ENCODE measurements at places on chromosomes 6 and 20.

DNA sequence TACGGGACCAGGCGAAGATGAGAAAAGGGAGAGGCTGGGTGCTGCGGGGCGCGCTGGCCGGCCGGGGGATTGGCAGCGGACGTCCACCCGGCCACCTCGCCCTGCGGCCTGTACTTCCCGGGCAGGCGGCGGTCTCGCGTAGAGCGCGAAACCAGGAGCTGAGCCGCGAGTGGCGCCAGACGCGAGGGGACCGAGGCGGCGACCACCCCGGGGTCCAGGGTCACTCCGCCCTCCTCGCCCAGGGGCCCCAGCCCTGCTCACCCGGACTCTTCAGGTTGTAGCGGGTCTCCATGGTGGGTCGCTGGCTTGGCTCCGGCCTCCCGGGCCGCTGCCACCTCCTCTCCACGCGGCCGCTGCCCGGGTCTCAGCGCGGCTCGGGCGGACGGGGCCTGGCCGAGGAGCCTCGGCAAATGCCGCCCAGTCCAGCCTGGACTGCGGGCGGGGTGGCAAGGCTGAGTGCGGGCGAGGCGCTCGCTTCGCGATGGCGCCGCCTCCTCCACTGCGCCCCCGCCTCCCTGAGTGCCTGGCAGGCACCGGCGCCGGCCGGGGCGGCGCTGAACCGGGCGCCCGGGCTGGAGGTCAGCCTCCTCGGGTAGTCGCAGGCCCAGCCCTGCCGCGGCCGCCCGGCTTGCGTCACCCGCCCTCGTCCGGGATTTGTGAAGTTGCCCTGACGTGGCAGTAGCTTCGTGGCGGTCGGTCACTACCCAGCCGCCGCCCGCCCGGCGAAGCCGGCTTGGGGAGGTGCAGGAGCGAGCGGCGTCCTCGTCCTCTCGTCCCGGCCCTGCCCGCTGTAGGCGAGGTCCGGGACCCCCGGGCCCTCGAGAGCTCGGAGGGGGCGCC lies at the start of gene UBE2J1:
UBE2J1 (minus strand) TSS at position 445 of the 840 bp plus-strand sequence; CDS start at position 292, 153 bp downstream.
- DNase-seq = peak; percentile 74

- no peak for DNase-seq
These were observed 120.2 kb upstream of the RNF24 start for GRCh38 chr20:4135385-4136077.

- no peak for DNase-seq
These were observed 532.3 kb downstream of the MAFB start for GRCh38 chr20:40156600-40157317.

GRCh38 chr20:34622821-34623451 lies 54.0 kb downstream of the PIGU start:
- no peak for DNase-seq

GRCh38 chr6:144104898-144105487 lies 9.6 kb upstream of the SF3B5 start:
- DNase-seq = no peak

GRCh38 chr6:137282254-137282653 lies 63.1 kb upstream of the IFNGR1 start:
- DNase-seq = no peak

DNA sequence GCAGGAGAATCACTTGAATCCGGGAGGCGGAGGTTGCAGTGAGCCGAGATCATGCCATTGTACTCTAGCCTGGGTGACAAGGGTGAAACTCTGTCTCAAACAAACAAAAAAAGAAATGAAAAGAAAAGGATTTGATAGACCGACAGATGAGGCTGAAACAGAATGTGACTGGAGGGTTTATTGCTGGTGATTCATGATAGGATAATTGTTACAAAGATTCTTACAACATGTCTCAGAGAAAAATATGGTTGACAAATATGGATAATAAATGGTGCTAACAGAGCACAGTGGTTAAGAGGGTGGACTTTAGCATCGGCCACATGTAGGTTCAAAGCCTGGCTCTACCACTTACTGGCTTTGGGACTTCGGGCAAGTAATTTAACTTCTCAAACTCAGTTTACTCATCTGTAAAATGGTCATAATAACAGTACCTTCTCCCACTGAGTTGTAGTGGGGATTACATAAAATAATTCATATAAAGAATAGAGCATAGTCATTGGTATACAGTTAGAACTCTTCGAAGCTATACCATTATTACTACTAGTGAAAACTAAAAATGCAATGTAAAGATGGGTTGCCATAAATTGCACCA lies 131.9 kb downstream of the MAP3K7 start:
- DNase-seq = no peak

- no peak for DNase-seq
These were observed 280.2 kb upstream of the FOXQ1 start for GRCh38 chr6:1031720-1032119.

- DNase-seq = no peak
These were observed 535 bp upstream of the ABCF1 start for GRCh38 chr6:30570740-30571074.

- DNase-seq = no peak
These were observed 767.8 kb downstream of the TFAP2A start for GRCh38 chr6:9647071-9647445.

DNA sequence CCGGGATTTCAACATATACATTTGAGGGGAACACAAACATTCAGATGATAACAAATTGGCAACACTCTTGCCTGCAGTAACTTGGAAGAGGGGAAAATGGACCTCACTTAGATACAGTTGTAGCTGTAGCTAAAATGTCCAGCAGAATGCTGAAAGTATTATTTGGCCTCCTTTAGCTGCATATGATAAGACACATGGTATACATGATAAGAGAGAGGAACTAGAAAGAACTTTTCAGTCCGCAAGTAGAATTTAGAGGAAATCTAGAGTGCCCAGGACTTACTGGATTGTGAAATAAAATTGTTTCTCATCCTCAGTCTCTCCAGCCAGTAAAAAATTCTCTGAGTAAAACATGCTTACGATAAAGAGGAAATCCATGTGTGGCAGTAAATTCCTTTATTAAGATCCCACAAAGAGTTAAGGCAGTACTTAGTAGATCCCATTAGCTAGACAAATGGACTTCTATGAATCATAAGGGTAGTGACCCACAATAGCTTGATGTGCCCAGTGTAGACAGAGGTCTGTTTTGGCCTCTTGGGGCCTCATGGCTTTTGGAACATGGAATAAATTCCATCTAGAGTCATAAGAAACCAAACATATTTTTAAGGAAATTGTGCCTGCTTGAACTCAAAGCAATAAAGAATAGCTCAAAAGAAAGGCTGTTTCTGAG lies 87.9 kb upstream of the RBM24 start:
- no peak for DNase-seq

DNA sequence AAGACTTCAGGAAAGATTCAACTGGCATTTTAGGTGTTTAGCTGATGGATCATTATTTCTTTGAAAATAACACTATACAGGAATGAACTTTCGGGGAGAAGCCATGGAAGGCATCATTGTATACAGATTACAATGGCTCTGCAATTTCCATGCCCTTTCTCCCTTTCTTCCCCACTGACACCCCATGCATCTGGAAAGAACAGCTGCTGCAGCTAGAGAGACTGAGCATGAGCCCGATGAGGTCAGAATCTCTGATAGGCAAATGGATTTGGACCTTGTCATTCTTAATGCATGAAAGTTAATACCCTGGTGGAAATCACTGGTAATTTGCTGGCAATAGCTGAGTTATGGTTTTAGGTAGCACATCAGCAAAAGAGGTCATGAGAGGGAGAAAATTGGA lies 54.8 kb downstream of the BTBD3 start:
- peak; percentile 14 for DNase-seq

DNA sequence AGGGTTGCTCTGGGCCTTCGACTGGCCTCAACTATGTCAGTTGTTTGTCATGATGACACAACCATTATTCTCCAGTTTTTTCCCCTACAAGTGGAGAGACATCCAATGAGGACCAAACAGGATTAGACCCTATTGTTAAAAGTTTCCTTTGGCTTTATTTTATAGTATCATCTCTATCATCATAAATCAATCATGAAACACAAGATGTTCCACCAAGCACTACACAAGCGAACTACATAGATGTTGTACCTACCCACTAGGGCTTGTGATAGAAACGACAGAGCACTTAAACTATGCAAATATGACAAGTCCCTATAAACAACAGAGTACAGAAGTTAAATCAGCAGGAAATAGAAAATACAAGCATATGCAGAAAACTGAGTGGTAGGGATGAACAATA lies 422.5 kb upstream of the MARCKS start:
- DNase-seq = no peak

Data from amygdala (tissue), 56 donors.